ENCODE measurements at places on chromosomes 7 and 10.

DNA sequence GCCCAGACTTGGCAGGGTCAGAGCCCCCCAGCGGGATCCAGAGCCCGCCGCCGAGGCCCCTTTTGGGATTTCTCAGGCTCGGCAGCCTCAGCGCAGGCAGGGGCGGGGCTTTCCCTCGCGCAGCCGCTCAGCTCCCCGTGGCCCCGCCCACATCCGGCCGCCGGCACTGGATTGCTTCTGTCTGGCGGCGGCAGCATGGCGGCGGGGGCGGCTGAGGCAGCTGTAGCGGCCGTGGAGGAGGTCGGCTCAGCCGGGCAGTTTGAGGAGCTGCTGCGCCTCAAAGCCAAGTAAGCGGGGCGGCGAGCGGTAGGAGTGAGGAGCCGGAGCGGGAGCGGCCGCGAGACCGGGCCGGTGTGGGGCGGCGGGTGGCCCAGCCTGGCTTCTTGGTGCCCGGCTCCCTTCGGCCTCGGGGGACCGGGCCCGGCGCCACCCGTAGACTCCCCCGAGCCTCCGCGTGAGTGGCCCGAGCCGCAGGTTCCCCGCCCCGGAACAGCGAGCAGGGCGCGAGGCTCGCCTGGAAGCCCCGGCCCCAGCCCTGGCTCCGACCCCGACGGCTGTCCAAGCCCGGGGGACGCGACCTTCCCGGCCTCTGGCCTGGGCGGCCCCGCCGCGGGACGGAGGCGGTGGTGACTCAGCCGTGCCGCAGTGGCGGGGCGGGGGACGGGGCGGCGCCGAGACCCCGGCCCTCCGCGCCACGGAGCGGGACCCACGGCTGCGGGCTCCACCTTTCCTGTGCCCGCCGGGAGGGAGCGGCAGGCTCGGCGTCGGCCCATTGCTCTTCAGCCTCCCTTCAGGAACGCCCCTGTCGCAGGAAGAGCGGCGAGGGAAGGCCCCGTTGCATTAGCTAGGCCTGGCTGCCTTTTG, at the start of gene GLRX3:
Gene GLRX3 (plus strand): TSS at position 166 of the 864 bp plus-strand sequence. CDS start 30 bp downstream, at position 196.
- DNase-seq: peak; percentile 84

- DNase-seq: no peak
Observed at GRCh38 chr10:66803174-66803573, 122.7 kb upstream of the LRRTM3 start.

GRCh38 chr7:36884351-36884750, 160.1 kb upstream of the AOAH start:
- DNase-seq: no peak

- DNase-seq: no peak
Observed at GRCh38 chr10:114181971-114182370, 2.8 kb downstream of the TDRD1 start.

DNA sequence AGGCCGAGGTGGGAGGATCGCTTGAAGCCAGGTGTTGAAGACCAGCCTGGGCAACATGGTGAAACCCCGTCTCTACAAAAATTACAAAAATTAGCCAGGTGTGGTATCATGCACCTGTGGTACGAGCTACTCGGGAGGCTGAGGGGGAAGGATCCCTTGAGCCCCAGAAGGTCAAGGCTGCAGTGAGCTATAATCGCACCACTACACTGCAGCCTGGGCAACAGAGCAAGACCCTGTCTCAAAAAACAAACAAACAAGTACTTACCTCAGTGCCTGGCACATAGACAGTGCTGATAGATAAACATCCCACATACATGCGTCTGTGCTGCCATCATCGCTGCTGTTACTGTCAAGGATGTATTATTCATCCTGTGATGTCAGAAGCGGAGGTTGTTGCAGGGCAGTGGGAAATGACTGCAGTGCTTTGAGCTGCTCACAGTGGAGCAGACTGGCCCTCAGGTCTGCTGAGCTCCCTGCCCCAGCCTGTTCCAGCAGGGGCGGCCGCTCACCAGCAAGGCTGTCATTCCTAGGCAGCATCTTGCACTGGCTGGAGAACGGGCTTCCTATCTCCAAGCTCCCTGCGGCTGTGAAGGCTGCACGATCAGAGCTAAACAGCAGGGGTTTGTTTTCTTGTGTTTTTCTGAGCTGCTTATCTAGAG, 18.6 kb downstream of the FOXK1 start:
- DNase-seq: no peak

GRCh38 chr10:98608411-98608810, 161.7 kb upstream of the HPS1 start:
- no peak for DNase-seq

Data from occipital lobe (tissue), 3 donors.